ENCODE measurements at places on chromosomes 12 and 14. TPM values are rescaled to one million over a fixed set of nuclear protein-coding genes. Genes with fewer than 3 reads are reported as not detected.

SAMD15 gene
- total RNA-seq, result 0.33 TPM

RGS6 gene
- not detected for total RNA-seq

CCDC177 gene
- total RNA-seq, result not detected

TAS2R19 gene
- total RNA-seq, result 2.9 TPM

NOVA1 gene
- total RNA-seq, result not detected

SERPINA12 gene
- not detected for total RNA-seq

TAS2R50 gene
- 2.4 TPM for total RNA-seq
